Stimulated activated CD4-positive, alpha-beta T cell treated with anti-CD3 and anti-CD28 coated beads, TNF-alpha, amount 100 ng/mL, for 48 hours (primary cell): ENCODE measurements at places on chromosomes 12 and 14.

DNA sequence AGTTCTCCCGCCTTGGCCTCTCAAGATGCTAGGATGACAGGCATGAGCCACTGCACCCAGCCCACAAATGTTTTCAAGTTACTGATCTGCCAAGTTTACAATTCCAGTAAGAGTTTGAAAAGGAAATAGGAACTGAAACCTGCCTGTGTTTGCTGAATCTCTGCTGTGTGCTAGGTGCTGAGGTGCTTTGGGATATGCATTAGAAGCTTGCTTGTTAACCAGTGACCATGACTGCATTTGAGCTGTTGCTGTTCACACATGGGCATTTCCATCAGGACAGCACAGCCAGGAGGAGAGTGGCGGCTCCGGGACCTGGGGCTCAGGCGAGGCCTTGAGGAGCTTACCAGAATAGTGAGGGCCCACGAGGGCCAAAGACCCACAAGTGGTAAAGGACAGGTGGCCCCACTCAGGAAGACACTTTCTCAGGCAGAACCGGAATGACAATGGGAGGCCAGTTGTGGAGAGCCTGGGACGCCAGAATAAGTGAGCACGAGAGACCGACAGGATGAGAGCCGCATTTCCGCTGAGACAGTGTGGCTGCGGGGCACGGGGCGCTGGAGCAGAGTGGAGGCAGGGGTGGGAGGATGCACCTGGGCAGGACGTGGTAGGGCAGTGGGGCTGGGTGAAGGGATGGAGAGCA lies 54.5 kb upstream of the MMP17 start:
- DNase-seq, result no peak

DNA sequence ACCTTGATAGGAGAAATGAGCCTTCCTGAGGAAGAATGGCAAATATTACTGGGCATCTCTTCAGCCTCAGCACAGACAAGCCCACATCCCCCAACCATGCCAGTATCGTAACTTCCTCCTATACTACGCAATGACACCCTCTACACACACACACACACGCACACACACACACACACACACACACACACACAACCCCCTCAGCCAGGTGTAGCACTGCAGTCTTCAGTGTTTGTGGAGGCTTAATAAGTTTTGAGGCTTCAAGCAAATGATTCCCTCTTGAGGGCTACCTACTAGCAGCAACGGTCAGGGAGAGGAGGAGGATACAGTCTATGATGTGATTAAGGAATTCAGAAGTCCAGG lies 1.6 kb downstream of the DGKA start:
- no peak for DNase-seq

DNA sequence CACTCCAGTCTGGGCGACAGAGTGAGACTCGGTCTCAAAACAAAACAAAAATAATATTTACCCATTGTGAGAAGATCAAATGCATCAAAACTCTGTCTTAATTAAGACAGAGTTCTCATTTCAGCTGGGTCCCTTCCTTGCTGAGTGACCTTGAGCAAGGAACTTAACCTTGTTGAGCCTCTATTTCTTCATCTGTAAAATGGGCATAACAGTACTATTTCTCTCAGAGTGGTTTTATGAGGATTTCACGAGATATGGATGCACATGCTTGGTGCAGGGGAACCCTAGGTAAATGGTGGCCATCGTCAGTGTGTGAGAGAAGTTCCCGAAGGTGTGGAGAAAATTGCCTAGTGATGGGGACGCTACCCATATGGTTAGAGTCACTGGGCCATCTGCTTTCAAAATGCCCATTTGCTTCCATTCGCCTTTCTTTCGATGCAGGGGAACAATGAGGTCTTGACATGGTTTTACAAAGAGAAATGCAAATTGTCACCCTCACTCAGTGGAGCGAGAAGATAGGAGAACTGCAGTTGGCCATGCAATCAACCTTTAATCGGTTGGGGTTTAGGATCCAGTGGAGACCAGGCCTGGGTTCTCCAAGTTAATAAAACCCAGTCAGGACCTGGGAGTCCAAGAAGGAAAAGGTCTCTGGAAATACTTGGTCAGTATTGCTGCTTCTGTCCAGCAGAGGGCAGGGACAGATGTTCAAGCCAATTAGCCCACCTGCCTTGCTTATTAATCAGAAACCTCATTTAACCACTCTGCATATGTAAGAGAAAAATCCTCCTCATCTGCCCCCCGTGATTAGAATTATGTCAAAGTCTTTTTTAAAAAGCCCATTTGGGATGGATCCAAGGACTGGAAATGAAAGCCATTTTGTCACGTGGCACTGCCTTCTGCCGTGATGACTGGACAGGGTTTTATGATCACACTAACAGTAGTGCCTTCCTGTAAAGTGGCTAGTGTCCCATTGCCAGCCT lies 37.2 kb downstream of the CFAP251 start:
- DNase-seq, result no peak

DNA sequence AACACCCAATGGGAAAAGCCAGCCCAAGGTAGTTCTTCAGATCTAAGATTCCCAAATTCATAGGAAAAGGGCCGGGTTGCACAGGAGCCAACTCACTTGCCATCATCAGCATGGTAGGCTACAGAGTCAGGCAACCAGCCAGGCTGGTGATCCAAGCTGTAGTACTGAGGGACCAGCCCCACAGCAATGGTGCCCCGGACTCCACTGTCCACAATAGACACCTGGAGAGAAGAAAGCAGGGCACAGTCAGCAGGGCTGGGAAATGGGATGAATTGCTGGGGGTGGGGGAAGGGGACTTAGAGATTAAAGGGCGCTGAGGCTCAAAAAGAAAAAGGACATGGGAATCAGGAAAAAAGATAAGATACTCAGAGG lies 4.2 kb downstream of the SPRYD3 start:
- DNase-seq, result no peak

DNA sequence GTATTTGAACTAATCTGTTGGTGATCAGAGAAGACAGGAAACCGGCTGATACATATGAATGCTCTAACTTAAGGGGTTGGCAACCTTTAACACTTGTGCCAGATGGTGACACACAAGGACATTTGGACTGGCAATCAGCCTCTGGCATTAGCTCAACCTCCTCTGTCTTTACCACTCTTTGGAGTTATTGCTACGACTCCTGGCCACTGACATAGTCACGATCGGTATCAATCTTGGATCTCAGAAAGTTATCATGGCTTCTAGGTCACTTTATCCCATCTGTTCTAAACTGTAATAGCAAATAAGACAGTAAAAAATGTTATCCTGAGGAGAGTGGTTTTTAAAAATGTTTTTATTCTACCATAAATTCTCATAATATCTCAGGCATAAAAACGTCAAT lies 575.2 kb upstream of the MDGA2 start:
- DNase-seq, result no peak

DNA sequence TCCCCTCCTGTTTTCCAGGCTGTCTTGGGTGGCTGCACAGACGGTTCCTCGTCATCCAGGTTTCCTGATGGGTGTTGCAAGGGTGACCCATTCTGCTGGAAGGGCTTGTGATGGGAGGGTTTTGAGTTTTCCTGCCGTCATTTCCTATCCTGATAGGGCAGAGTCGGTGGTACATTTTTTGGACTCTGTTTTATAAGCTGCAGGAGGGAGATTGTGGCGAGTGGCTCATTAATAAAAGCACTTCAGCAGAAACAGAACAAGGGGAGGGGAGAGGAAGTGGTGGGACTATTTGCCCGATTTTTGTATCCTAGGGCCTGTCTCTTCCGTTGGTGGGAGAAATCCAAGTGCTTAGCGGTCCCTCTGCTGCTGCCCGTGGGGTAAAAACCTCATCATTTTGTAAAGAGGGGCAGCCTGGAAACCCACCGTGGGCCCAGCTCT lies 40.0 kb downstream of the TSPAN9 start:
- no peak for DNase-seq

DNA sequence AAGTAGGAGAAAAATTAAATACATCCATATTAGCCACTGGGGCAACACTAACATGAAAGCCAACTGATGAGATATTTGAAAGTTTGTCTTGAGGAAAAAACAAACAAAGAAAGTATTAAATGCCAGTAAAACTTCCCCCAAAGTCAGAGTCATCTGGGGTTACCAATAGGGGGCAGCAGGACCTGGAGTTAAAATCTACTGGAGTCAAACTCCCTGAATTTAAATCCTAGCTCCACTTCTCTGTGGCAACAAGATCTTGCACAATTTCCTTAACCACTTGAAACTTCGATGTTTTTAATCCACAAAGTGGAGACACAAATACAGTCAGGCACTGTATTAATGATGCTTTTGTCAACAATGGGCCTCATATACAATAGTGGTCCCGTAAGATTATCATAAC lies 14.4 kb downstream of the PLEKHG7 start:
- no peak for DNase-seq
